ENCODE measurements at places on chromosomes 7 and 10.

- DNase-seq = no peak
Observed at GRCh38 chr10:79320820-79321493, 26.3 kb upstream of the PPIF start.

- no peak for DNase-seq
Observed at GRCh38 chr7:102469351-102469971, 4.7 kb downstream of the LRWD1 start.

GRCh38 chr10:124579011-124579399, 117.4 kb downstream of the LHPP start:
- DNase-seq = no peak

DNA sequence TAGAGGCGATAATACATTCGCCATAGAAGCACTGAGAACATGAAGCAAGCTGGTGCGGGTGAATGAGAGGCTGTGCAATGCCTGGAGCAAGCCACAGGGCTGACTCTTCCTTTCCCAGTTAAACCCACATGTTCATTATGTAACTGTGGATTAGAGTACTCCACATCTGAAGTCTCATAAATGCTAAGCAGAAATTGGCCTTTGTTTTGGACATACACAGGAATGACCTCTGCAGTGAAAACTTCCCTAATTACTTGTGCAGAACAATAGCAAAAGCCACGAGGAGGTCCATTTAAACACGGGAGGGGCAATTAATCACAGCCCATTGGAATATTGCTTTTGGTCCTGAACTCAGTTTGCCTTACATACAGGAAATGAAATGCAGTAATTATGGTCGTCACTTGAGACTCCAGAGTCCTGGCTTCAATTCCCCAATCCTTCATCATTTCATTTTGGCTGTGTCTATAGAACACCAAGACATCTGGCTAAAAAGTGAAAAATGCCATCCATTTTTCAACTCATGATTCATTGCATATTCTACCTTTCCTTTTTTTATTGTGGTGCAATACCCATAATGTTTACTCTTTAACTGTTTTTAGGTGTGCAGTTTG, 78.7 kb upstream of the CXCL12 start:
- DNase-seq = no peak

GRCh38 chr10:21048068-21048467, 151.0 kb upstream of the NEBL start:
- DNase-seq = no peak

All from DMS79 (cell line).